ENCODE measurements at places on chromosomes 5 and 9.
A peak's percentile ranks its signal among the peaks of the same experiment; 100 is the strongest.

DNA sequence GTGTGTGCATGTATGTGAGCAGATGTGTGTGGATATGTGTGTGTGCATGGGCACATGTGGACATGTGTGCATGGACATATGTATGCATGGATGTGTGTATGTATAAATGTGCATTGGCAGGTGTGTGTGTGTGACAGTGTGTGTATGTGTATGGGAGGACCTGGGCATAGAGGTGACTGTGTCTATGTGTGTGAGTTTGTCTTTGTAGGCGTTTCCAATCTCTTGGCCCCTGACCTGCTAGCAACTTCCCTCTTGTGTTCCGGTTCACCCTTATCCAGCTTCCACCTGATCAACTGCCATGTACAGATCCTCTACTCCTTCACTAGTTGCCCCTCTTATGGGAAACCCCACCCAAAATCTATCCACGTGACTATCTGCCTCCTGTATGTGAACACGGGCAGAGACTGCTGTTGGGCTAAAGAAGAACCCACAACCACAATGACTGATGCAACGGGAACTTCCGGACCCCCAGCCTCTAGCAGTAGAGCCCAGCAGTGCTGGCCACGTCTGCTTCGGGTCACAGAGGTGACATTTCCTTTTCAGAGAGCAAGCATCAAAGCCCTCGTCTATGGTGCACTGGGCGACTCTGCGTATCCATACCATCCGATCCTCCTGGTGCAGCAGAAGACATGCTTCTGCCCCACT lies 24.9 kb upstream of the GADD45G start:
- no peaks in the 10 kb centered on the region for H3K27me3 ChIP-seq
- H3K4me3 ChIP-seq, result no peak overlapping the region
- DNase-seq, result no peak
- H3K4me1 ChIP-seq, result no peaks in the 10 kb centered on the region
- H3K27ac ChIP-seq, result no peak overlapping the region

- peaks cover 38% of the 10 kb centered on the region for H3K4me1 ChIP-seq
- no peaks in the 10 kb centered on the region for H3K36me3 ChIP-seq
- no peak overlapping the region for H3K27ac ChIP-seq
- peaks cover 60% of the 10 kb centered on the region for H3K27me3 ChIP-seq
Measured at GRCh38 chr5:36414869-36415282, 113.2 kb upstream of the RANBP3L start.

DNA sequence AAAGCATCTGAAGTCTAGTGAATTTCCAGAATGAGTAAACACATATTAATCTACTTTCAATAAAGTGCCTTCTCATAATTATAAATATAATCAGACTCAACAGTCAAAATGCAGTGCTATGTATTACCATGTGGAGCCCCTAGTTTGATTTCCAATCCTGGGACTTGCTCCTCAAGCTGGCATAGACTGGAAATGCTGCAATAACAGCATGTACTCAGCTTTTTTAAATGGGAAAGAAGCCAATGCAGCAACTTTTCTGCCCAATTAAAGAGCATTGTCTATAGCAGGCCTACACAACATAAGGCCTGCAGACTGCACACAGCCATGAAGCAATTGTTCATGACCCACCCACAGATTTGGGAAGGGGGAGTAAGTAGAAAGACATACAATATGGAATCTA lies 103.2 kb downstream of the NR2F1-AS1 start:
- H3K4me3 ChIP-seq, result no peak overlapping the region
- H3K27me3 ChIP-seq, result no peaks in the 10 kb centered on the region
- no peak for DNase-seq
- H3K27ac ChIP-seq, result no peak overlapping the region

- H3K4me3 ChIP-seq, result no peak overlapping the region
- no peaks in the 10 kb centered on the region for H3K36me3 ChIP-seq
- H3K27ac ChIP-seq, result no peak overlapping the region
- no peaks in the 10 kb centered on the region for H3K27me3 ChIP-seq
Measured at GRCh38 chr9:126031116-126031515, 283.9 kb downstream of the PBX3 start.

- no peak for DNase-seq
- peaks cover 32% of the 10 kb centered on the region for H3K36me3 ChIP-seq
- peaks cover 33% of the 10 kb centered on the region for H3K4me1 ChIP-seq
- H3K4me3 ChIP-seq, result no peak overlapping the region
- no peak overlapping the region for H3K27ac ChIP-seq
Measured at GRCh38 chr9:73219985-73220626, 68.4 kb downstream of the ANXA1 start.

- H3K27me3 ChIP-seq, result no peaks in the 10 kb centered on the region
- no peak overlapping the region for H3K27ac ChIP-seq
- peaks cover 8% of the 10 kb centered on the region for H3K36me3 ChIP-seq
Measured at GRCh38 chr5:154722936-154723335, 32.2 kb upstream of the LARP1 start.

- H3K27me3 ChIP-seq, result no peaks in the 10 kb centered on the region
- no peak overlapping the region for H3K4me3 ChIP-seq
- peaks cover 77% of the 10 kb centered on the region for H3K4me1 ChIP-seq
- no peak for DNase-seq
- H3K36me3 ChIP-seq, result peaks cover 7% of the 10 kb centered on the region
Measured at GRCh38 chr5:6718718-6719117, 5.5 kb downstream of the TENT4A start.

DNA sequence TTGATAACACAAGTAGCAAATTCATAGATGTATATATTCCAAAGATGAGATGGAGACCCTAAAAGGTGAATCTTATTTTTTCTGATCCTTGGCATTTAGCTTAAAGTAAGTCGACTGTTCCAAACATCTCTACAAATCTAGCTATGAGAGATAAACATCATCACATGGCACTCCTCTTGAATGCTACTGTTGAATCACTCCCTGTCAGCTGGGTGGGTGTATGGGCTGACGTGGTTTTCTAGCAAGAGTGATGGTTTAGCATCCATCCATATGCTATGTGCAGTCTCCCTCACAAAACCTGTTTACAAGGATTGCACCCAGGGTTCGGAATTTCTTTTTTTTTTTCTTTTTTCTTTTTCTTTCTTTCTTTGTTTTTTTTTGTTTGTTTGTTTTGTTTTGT lies 13.8 kb downstream of the ACO1 start:
- H3K4me1 ChIP-seq, result peaks cover 36% of the 10 kb centered on the region
- H3K36me3 ChIP-seq, result peaks cover 11% of the 10 kb centered on the region
- H3K27ac ChIP-seq, result no peak overlapping the region

DNA sequence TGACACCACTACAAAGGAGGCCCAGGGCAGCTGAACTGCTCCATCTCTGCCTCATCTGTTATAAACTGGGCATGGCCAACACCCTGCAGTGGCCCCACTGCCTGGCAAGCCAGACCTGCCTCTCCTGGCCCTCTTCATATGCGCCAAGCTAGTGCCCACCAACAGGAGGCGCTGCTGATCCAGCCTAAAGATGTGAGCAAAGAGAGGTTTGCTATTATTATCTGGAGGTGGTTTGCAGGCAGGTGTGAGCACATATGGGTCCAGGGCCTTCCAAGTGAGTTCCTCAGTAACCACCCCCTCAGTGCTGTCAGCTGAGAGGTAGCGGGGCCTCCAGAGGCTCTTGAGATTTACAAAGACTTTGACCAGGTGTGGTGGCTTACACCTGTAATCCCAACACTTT lies 232.2 kb downstream of the SYK start:
- DNase-seq, result peak; percentile 84
- H3K36me3 ChIP-seq, result no peaks in the 10 kb centered on the region
- peaks cover 25% of the 10 kb centered on the region for H3K4me1 ChIP-seq
- H3K4me3 ChIP-seq, result no peak overlapping the region

DNA sequence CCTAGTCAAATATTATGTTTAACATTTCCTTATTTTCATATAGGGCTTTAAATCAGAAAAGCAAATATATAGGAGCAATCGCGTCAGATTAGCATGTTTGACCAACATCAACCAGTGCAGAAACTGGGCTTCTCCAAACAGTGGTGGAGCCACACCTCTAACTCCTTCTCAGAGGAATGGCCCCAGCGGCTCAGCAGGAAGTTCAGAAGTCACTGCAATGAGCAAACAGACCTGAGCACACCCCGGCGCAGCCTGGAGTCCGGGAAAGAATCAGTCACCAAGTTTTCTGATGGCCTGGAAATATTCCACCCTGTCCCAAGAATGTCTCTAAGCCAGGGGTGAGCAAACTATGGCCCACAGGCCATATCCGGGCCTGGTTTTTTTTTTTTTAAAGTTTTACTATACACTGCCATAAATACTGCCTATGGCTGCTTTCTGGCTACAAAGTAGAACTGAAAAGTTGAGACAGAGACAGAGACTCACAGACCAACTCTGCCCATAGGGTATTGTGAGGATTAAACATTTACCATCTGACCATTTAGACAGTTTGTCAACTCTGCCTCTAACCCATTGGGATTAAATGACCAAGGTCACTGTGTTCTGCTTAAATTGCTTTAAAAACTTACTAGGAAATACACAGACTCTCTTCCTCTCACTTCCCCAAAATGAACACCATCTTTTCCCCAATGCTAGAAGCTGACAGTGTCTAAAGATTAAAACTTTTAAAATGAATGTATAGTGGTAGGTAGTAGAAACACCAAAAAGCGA lies 5.4 kb downstream of the GOLM1 start:
- H3K27ac ChIP-seq, result peak overlapping the region; percentile 28
- peaks cover 41% of the 10 kb centered on the region for H3K4me1 ChIP-seq
- peaks cover 7% of the 10 kb centered on the region for H3K27me3 ChIP-seq
- no peak for DNase-seq
- peaks cover 29% of the 10 kb centered on the region for H3K36me3 ChIP-seq

- H3K36me3 ChIP-seq, result peaks cover 3% of the 10 kb centered on the region
- H3K27me3 ChIP-seq, result peaks cover 37% of the 10 kb centered on the region
- H3K27ac ChIP-seq, result no peak overlapping the region
- H3K4me3 ChIP-seq, result peak overlapping the region; percentile 78
- H3K4me1 ChIP-seq, result peaks cover 22% of the 10 kb centered on the region
Measured at GRCh38 chr5:61334868-61335615, 3.0 kb downstream of the ZSWIM6 start.

DNA sequence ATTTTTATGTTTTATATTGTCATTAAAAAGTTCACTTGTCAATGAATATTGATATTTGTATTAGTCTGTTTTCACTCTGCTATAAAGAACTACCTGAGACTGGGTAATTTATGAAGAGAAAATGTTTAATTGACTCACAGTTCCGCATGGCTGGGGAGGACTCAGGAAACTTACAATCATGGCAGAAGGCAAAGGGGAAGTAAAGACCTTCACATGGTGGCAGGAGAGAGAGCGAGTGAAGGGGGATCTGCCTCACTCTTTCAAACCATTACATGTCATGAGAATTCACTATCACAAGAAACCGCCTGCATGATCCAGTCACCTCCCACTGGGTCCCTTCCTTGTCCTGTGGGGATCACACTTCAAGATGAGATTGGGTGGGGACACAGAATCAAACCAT lies 27.4 kb downstream of the SRD5A1 start:
- H3K27me3 ChIP-seq, result no peaks in the 10 kb centered on the region
- peak overlapping the region; percentile 34 for H3K27ac ChIP-seq
- DNase-seq, result no peak
- H3K36me3 ChIP-seq, result peaks cover 30% of the 10 kb centered on the region
- no peak overlapping the region for H3K4me3 ChIP-seq
- H3K4me1 ChIP-seq, result peaks cover 7% of the 10 kb centered on the region

DNA sequence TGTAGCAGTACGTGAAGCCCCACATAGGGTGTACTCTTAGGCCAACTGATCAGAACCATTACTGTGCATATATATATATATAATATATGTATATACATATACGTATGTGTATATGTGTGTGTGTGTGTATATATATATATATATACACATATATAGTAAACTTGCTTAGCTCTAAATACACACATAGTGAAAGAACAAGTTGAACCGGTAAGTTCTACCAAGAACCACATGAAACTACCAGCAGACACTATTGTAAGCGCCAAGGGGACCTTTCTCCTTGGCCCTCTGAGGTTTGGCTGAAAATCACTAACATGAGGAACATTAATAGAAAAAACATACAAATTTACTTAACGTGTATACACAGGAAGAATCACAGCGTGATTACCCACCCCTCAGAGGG lies 1.8 kb upstream of the TARS1 start:
- no peak for DNase-seq
- no peak overlapping the region for H3K27ac ChIP-seq
- no peaks in the 10 kb centered on the region for H3K27me3 ChIP-seq
- peaks cover 5% of the 10 kb centered on the region for H3K36me3 ChIP-seq

- H3K36me3 ChIP-seq, result no peaks in the 10 kb centered on the region
- no peaks in the 10 kb centered on the region for H3K27me3 ChIP-seq
- H3K4me3 ChIP-seq, result no peak overlapping the region
- no peak for DNase-seq
- peaks cover 2% of the 10 kb centered on the region for H3K4me1 ChIP-seq
Measured at GRCh38 chr9:70587201-70587600, 172.7 kb upstream of the KLF9 start.

DNA sequence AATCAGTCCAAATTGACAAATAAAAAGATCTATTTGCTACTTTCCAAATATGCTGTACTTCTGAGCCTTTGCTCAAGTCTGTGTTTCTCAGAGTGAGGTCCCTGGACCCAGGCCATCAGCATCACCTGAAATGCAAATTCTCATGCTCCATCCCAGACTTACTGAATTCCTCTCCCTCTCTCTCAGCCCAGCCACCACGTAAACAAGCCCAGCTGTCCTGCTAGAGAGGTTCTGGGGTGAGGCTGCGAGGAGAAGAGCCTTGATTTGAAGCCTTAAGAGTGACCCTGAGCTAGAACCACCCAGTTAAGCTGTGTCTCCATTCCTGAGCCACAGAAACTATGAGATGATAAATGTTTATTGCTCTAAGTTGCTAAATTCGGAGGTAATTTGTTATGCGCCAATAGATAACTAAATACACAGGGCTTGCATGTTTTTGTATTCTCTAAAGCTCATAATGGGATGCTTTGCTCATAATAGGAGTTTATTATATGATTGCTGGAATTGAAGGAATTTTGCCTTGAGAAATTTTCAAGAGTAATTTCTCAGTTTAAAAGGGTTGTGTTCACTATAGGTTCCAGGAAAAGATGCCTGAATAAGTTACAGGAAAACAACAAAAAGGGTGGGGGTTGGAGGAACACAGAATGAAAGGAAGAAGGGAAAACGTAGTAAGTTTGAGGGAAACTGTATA lies 98.9 kb upstream of the SPATA31D4 start:
- no peaks in the 10 kb centered on the region for H3K36me3 ChIP-seq
- H3K27ac ChIP-seq, result peak overlapping the region; percentile 61

- no peak overlapping the region for H3K4me3 ChIP-seq
- H3K36me3 ChIP-seq, result no peaks in the 10 kb centered on the region
- peak; percentile 86 for DNase-seq
Measured at GRCh38 chr9:136629879-136630661, 32.6 kb upstream of the EGFL7 start.

DNA sequence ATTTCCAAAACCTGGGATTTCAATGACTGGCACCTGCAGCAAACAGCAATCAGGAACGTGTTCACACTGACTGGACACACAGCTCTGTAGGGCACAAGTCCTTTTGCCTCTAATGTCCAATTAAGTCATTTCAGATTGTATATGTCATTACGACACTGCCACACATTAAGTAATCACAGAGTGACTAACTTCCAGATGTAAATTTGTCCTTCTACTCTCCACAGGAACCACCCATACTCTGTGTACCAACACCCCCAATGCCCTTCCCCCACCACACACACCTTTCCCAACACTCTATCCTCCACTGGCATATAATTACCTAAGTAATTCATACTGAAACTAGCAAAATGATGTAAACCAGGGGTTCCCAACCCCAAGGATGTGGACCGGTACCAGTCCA lies 30.5 kb downstream of the LARS1 start:
- H3K4me3 ChIP-seq, result no peak overlapping the region
- H3K36me3 ChIP-seq, result peaks cover 82% of the 10 kb centered on the region
- DNase-seq, result no peak
- H3K27ac ChIP-seq, result no peak overlapping the region
- H3K4me1 ChIP-seq, result no peaks in the 10 kb centered on the region

Data from WTC11 (cell line).